ENCODE measurements at places on chromosomes 13 and 19. TPM values are rescaled to one million over a fixed set of nuclear protein-coding genes. Genes with fewer than 3 reads are reported as not detected.

TMIGD2 gene
- total RNA-seq: not detected

ANGPTL8 gene
- not detected for total RNA-seq

CEACAM20 gene
- not detected for total RNA-seq

DNA sequence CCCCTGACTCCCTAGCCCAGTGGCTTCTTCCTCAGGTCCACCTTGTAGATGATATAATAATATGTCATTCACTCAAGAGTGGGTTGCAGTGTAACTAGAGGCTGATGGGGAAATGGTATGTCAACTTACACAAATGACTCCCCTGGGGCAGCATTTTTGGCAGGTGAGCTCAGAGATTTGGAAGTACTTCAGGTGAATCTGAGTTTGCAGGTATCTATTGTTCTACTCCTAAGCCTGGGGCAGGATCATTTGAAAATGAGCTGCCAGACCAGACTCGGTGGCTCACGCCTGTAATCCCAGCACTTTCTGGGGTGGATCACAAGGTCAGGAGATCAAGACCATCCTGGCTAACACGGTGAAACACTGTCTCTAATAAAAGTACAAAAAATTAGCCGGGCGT lies 11.6 kb upstream of the CNMD start:
- no peak for DNase-seq

DNA sequence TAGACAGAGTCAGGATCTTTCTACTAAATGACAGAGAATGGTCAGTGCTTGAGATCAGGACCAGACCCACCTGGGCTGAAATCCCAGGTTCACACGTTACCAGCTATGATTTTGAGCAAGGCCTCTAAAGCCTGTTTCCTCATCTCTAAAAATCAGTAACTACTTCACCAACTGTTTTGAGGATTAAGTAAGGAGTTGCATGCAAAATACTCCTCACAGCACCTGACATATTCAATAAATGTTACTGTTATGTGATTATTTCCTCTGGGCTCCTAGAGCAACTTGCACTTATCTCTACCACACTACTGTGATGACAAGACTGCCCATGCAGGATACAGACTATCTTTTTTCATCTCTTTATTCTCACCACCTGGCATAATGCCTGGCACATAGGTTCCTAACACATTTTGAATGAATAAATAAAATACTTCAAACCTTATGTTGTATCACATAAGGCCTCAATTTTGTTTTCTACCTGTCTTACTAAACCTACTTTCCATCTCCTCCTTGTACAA lies 1.8 kb downstream of the KATNAL1 start:
- no peak for DNase-seq

DNA sequence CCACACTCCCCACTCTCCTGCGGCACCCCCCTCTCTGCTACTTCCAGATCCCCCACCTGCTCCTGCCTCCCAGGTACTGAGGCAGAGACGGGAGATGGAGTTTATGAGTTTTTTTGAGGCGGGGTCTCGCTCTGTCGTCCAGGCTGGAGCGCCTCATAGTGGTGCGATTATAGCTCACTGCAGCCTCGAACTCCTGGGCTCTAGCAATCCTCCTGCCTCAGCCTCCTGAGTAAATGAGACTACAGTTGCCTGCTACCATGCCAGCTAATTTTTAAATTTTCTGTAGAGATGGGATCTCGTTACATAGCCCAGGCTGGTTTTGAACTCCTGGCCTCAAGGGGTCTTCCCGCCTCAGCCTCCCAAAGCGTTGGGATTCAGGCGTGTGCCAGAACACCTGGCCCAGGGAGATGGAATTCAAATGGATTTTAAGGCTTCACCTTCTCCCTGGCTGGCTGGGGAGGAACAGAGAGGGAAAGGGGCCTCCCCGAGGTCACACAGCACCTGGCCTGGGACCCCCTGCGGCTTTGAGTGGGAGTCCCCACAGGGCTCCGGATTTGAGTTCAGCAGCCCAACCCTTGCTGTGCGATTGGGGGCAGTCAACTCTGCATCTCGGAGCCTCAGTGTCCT lies 19.5 kb upstream of the TNFAIP8L1 start:
- no peak for DNase-seq

- no peak for DNase-seq
Measured at GRCh38 chr19:38151242-38151641, 72.8 kb downstream of the DPF1 start.

- no peak for DNase-seq
Measured at GRCh38 chr13:62906469-62906868, 1490.8 kb upstream of the PCDH20 start.

All from kidney epithelial cell (primary cell).